ENCODE measurements at places on chromosomes 6 and 20.

- no peak for DNase-seq
These were observed at the start of gene POPDC3 for GRCh38 chr6:105179244-105180065. Gene POPDC3 (minus strand): TSS chr6:105180014. CDS start chr6:105161909, 18,105 bp downstream.

DNA sequence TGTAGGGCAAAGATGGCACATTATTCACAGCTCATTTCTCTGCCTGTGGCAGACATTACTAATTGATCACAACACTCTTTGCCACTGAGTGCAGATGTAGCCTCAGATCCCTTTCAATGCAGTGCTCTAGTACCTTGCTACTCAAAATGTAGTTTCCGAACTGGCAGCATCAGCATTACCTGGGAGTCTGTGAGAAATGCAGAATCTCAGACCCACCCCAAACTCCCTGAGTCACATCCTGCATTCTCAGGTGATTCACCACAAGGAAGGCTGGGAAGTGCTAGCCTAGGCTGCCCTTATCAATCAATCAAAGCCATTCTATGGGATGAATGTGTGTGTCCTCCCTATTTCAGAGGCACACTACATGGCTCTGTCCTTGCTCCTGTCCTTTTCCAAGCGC is 58.5 kb downstream of the PCNA start:
- DNase-seq: no peak

GRCh38 chr6:3383525-3383924 is 73.3 kb downstream of the SLC22A23 start:
- no peak for DNase-seq

DNA sequence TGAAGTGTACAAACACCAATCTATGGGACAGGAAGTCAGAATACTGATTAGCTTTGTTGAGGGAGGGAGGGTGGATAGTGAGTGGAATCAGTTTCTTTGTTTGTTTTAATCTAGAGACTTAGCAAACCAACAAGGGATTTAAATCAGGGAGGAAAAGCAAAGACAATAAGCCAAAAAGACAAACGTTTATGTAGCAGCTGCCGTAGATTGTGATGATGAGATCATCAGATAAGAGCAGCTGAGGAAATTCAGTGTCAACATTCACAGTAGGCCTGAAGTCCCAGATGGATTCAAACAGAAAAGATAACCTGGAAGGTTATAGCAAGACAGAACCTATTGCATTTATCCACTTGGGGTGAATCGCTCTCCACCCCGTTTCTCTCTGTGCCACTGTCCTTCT is 104.9 kb upstream of the SYNDIG1 start:
- no peak for DNase-seq

- no peak for DNase-seq
These were observed 44.4 kb upstream of the LOC128125822 start for GRCh38 chr6:63527658-63528514.

DNA sequence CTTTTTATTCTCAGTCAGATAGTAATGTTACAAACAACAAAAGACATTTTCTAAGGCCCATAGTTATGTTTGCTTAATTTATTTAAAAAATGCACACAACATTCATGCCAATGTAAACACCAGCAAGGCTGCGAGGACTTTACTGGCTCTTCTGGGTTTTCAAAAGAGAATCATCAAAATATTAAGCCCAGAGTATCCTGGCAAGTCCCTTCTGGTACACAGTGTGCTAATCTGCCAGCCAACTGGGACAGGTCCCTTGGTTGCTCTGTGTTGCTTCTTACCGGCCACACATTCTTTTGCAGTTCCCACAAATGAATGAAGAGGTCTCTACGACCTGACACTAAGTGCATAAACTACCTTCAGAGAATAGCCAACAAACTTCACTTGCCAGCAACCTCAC is 42.6 kb upstream of the SPDEF start:
- no peak for DNase-seq

GRCh38 chr6:112163295-112164257 is 76.2 kb downstream of the FAM229B start:
- DNase-seq: peak; percentile 60

DNA sequence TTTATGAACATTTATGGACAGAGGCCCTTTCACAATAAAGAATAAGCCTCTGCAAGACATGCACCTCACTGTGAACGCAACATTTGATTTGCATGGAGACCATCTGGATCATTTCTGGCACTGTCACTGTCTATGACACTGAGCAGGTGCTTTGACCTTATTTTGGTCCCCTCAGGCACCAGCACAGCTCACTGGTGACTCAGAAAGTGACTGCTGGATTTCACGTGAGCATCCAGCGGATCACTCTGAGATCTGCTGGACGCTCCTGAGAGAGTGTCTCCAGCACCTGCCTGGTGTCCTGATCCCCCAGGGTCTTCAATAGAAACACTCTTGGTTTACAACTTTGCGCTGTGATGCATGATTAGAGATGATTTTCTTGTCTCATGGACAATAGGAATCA is 375.7 kb downstream of the TENT5A start:
- DNase-seq: no peak

DNA sequence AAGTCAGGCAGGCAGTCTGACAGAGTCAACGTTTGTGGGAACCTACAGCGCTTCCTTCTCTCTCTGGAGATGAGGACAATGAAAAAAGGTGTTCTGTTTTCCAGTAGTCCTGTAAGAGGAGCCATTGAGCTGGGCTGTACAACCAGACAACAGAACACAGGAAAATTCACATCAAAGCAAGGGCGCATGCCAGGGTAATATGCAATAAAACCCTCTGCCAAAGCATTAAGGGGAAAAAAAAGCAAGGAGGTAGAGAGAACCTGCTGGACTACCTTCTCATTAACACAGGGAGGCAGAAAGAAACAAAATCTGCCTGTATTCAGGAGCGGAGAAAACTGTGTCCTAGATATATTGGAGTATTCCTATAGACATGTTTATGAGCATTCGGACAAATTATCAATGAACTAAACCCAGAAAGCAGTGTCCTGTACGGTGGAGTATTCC is 1.3 kb downstream of the RNF24 start:
- DNase-seq: no peak

DNA sequence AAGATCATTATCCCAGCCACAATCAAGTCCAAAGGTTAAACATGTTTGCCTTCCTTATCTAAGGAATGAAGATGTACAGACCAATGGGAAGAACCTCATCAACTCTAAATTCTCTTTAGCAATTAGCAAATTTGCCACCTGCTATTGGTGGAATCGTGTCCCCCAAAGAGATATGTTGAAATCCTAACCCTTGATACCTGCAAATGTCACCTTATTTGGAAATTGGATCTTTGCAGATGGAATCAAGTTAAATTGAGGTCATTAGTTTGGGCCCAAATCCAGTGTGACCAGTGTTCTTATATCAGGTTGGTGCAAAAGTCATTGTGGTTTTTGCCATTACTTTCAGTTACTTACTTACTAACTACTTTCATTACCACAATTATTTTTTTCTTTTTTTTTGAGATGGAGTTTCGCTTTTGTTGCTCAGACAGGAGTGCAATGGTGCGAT is 31.3 kb downstream of the KLHL31 start:
- no peak for DNase-seq

GRCh38 chr6:16238963-16239797 is 793 bp downstream of the GMPR start:
- no peak for DNase-seq

DNA sequence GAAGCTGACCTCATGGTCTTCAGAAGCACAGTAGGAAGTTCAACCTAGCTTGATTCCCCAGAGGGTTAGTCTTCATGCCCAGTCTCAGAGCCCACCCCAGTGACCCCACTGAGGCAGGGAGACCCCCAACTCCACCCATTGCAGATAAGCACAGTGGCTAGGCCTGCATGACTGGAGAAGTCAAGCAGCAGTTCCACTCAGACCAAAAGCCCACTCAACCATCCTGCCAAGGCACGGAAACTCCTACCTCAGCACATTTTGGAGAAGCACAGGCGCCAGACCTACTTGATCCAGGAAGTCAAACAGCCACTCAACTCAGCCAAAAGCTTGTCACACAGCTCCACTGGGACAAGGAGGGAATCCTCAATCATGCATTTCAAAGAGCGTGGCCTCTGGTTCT is 78.4 kb upstream of the HTR1E start:
- DNase-seq: no peak

DNA sequence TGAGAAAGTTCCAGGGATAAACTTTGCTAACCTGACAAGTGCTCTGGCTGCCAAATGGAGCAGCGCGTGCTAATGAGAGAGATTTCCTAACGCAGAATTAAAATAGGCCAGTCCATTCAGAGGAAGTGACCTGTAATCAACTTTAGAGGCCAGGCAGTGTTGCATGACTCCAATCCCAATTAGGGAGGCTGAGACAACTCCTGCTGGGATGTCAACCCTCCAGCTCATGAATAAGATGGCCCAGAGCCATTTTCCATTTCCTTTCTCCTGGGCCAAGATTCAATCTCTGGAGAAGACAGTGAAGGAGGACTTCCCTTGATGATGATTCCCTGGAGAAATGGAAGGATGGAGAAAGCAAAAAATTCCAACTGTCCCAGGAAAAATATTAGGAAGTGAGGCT is 241.5 kb upstream of the RNF24 start:
- DNase-seq: no peak

DNA sequence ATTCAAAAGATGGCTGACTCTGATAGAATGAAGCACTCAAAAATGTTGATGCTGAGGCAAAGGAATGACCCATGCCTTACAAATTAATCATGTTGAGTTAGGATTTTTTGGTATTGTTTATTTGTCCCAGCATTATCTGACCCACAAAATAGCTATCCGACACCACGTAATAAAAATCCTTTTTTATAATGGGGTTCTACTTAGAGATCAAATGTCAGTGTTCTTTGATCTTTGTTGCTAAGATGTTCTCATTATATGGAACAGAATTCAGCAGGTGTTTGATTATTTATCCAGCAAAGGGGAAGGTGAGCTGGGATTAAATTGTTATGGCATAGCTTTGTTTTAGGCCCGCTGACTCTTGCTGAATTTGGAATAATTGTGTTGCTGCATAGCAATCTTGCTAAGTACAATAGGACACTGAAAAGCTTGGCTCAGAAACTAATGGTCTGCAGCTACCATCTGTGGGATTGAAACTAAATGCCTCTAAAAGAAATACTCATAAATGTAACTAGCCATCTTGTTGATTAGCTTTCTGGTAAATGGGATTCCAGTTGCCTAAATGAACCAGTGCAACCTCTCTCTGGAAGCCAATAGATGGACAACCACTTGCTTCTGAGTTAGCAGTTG is 180.2 kb upstream of the HDAC2 start:
- no peak for DNase-seq

DNA sequence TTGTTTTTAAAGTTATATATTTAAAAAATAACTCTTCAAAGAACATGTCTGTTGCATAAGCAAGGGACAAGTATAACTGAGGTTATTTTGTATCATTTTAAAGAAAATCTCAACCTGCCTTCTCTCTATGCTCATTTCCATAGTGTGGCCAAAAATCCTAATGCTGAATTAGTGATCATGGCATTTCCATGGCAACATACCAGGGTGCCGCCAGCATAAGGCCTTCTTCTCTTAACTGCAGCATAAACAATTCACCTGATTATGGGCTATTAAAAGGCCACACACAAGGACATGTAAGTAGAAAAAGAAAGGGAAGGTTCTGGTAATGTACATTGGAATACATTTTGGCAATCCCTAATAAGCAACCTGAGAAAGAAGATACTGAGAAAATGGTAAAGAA is 95.1 kb upstream of the RNF217 start:
- DNase-seq: no peak

GRCh38 chr20:44866703-44867335 is 18.7 kb upstream of the YWHAB start:
- DNase-seq: no peak

GRCh38 chr6:167510648-167511047 is 185.8 kb downstream of the TTLL2 start:
- no peak for DNase-seq

GRCh38 chr20:37201827-37202162 is 22.4 kb upstream of the MROH8 start:
- DNase-seq: no peak

DNA sequence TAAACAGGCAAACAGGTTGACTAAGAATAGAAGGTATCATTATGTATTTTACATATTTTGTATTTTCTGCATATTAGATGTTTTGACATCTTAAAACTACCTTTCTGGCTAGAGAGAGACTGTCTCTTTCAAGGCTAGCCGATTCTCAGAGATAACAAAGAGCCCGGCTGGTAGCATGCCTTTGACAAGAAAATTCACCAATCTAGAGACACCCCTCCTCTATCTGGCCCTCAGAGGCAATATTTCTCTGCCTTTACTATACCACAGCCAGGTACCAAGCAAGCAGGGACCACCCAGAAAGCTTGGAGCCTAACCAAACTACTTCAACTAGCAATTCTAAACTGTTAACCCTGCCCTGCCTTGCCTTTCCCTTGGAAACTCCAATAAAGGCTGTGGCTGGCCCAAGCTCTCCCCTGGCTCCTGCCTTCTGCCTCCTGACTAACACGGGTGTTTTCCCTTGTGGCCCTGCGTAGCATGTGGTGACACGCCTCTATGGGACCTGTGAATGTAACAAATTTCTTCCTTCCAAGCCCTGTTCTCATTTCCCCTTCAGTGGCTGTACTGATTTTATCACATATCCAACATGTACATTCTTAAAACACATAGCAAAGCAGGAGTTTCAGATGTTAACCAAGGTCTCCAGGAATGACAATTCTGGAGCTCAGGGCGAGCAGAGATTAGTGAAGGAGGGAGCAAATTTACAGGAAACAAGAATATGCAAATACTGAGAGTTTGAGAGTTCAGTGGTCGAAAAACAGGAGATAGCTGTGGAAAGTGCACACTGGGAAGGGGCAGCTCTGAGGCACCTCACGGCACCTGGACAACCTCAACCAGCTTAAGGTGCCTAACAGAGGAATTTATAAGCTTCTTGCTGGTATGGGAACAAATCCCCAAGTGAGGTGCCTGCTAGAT is 120.8 kb downstream of the BACH2 start:
- no peak for DNase-seq

GRCh38 chr6:144335914-144336313 is 50.8 kb downstream of the UTRN start:
- DNase-seq: no peak

- DNase-seq: peak; percentile 28
These were observed 1.1 kb downstream of the CEBPB start for GRCh38 chr20:50191544-50192363.

DNA sequence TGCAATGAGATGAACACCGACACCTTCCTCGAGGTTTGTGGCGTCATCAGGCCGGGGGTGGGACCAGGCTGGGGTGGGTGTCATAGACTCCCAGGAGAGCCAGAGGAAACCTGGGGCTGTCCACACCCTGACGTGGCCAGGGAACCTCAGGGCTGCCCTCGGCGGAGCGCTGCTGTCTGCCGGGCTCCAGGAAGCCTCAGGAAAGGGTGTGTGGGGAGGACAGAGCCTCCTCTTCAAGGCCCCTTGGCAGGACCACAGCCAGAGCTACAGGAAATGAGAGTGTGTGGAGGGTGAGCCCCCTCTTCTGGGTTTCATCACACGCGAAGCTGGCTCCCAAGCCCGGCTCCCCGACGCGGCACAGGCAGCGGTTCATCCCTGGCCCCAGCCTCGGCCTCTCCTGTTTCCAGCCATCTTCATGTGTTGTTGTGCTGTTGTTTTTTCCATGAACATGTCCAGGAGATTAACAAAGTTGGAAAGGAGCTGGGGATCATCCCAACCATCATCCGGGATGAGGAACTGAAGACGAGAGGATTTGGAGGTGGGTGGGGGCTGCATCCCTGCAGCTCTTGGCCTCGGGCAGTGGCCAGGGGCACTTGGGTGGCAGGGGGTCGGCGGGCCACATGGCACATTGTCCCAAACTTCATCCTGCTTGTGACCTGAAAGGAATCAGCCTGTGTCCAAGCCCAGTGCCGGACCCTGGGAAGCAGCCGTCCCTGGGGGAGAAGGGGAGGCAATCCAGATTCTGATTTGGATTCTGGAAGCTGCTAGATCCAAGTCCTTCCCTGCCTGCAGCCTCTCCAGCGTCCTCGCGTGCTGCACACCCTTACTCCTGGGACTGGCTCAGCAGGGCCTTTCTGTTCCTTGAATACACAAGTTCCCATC is 6.4 kb downstream of the NPEPL1 start:
- no peak for DNase-seq

All from stimulated activated CD8-positive, alpha-beta memory T cell treated with anti-CD3 and anti-CD28 coated beads, Interleukin-2, amount 100 ng/mL, for 1 hour (primary cell).